Fibroblast of gingiva (primary cell): ENCODE measurements at places on chromosomes 7 and 10.
A peak's percentile ranks its signal among the peaks of the same experiment; 100 is the strongest.

- no peak for DNase-seq
These were observed 135.2 kb upstream of the GDF10 start for GRCh38 chr10:47164800-47165128.

DNA sequence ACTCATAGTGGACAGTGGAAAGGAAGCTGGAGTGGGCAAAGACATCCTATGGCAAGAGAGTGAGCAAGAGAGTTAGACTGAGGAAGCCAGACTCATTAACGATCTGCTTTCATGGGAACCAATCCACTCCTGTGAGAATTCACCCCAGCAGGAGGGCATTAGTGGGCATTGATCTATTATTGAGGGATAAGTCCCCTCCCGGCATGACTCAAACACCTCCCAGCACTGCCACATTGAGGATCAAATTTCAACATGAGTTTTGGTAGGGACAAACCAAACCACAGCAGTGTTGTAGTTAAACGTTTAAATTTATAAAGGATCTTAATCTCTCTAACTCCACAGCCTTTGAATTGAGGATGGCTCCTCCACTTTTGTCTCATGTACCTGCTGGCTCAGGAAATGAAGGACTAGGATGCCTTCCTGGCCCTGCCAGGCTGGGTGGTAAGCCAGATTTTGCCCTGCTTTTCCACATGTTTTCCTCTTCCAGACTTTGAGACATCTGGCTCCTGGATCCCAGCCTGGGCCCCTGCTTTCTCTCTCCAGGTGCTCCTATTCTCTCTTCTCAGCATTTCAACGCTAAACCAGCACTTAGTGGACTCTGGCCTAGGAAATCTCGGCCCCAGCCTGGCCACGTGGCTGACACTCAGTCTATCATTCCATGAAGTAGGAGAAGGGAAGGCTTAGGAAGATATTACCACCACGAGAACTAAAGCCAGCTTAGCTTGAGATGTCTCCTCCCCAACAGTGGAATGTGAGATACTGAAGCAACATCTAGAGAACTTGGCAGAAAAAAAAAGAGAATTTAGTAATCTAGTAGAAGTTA is 96.5 kb upstream of the PIP4K2A start:
- no peak for DNase-seq

- DNase-seq: no peak
These were observed 10.8 kb upstream of the JCAD start for GRCh38 chr10:30070001-30070685.

GRCh38 chr10:29920408-29921070 is 138.8 kb downstream of the JCAD start:
- no peak for DNase-seq

DNA sequence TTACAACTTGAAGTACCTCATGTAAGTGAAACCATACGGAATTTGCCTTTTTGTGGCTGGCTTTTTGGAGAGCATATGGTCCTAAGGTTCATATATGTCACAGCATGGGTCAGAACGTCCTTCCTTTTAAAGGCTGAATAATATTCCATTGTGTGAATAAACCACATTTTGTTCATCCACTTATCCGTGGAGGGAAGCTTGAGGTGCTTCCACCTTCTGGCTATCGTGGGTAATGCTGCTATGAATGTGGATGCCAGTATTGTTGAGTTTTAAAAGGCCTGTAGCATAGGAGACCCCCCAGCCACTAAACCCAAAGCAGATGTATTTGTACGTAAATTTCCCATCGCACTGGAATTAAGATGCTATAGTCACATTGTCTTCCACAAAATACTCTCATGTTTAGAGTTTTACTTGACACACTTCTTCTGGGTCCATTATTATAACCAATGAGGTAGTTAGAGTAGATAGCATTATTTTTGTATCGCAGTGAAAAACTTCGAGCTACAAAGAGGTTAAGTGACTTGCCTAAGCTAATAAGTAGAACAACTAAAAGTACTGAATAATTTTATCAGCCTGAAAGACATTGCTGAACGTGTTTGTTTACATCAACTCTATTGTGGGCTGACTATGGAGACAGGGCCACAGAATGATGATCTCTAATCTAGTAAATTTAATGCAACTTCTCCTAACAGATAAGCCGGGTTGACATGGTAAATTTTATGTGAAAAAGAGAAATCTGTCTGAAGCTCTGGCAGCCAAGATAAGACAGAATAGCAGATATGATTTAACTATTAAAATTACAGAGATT is 183.0 kb upstream of the CTBP2 start:
- no peak for DNase-seq

GRCh38 chr7:25216837-25217236 is 11.4 kb downstream of the NPVF start:
- DNase-seq: peak; percentile 24

DNA sequence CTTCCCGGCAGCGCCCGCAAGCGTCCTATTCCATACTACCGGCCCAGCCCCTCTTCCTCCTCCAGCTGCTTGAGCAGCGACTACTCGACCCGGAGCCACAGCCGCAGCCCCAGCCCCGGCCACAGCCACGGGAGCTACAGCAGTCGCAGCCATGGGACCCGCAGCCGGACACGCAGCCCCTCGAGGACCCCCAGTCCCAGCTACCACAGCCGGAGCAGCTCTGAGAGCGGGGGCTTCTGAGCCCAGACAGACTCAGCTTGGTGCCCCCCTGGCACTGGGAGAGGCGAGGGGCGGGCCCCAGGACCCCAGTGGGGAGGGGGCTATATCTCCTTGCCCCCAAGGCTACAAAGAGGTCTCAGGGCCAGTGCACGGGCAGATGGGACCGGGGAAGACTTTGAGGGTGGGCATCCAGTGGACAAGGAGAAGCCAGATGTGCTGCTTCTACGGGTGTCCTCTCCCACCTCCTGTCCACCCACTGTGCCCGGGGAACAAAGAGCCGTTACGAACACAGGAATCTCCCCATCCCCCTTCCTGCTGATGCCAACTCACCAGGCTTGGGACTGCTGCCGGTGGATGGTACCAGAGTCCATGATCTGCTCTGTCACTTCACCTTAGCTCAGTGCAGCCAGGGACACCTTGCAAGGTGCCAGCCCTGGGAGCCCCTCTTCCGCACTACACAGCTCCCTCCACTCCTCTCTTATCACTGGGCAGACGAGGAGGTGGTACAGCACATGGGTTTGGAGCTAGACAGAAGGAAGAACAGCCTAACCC is 16.7 kb upstream of the HSPB1 start:
- DNase-seq: no peak

DNA sequence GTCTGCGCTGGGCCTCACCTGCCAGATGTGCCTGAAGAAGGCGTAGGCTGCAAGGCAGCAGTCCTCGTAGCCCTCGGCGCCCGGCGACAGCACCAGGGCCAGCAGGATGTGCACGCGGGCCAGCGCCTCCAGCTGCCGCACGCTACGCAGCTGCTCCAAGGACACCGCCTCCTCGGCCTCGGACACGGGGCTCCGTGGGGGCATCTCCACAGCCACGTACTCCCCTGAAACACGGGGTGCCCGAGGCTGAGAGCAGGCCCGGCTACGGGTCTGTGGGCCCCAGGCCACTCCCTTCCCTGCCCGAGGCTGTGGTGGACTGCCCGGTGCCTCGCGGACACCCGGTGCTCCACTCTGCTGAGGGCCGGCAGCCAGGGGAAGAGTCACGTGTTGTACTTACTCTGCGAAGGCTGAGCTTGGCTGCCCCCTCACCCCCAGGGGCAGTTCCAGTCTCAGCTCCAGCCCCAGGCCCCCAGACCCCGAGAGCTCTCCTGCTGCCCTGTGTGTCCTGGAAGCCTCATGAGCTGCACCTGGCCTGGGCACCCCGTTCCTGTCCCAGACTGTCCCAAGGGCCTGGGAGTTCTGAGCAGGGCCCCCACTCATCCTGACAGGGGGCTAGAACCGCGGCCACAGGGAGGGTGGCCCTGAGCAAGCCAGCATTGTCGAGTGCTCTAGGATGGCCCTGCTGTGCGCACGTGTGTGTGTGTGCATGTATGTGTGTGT is 62.8 kb downstream of the CFAP46 start:
- no peak for DNase-seq

DNA sequence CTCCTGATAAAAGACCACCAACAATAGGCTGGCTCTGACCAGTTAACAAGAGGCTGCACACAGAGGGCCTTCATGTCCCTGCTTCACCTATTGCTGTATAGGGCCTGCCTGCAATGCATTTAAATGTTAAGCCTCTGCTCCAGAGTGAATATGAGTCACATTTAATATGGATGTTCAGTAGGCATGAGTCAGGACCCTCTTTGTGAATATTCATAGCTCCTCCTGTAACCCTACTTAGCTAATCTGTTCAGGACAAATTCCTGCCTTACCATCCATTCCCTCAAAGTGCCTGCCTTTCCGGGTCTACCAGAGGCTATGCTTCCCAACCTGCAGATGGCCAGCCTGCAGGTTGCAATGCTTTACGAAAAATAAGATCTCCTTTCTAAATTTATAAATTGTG is 32.5 kb downstream of the ARHGAP22 start:
- no peak for DNase-seq

GRCh38 chr7:89017695-89018094 is 222.2 kb upstream of the TEX47 start:
- DNase-seq: no peak

DNA sequence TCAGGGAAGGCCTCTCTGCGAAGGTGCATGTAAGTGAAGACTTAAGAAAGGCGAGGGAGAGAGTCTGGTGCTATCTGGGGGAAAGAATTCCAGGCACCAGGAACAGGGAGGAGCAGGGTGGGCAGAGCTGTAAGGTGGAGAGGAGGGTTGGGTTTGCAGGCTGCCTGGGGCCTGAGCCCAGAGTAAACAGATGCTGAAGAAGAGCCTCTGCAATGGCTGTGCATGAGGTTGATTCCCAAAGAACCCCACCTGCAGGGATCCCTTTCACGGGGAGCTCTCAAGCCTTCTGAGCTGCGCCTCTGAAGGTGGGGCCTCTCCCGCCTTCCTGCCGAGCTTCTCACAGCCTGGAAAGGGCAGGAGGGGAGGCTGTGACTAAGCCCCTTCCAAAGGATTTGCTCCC is 115.1 kb downstream of the RNF216 start:
- no peak for DNase-seq

DNA sequence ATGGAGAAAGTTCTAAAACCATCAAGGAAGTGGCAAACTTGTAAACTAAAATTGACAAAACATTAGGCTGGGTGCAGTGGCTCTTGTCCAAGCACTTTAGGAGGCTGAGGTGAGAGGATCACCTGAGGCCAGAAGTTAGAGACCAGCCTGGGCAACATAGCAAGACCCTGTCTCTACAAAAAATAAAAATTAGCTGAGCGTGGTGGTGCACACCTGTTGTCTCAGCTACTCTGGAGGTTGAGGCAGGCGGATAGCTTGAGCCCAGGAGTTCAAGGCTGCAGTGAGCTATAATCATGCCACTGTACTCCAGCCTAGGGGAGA is 29.4 kb upstream of the HNRNPH3 start:
- DNase-seq: no peak

DNA sequence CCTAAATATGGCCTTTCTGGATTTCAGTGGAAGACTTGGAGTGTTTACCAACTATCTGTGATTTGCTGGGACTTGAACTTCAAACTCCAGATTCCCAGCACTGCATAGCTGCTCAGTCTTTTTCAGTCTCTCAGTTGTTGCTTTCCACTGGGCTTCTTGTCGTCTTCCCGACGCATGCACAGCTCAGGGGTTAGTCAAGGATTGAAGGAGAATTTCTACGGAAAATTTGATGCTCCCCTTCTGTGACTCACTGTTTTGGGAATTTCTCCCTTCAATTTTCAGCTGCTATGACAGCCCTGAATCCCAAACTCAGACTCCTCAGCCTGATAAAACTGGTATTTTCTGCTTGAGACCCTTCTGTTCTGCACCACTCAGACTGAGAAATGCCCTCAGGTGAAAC is 91.7 kb downstream of the CYP26A1 start:
- peak; percentile 4 for DNase-seq

DNA sequence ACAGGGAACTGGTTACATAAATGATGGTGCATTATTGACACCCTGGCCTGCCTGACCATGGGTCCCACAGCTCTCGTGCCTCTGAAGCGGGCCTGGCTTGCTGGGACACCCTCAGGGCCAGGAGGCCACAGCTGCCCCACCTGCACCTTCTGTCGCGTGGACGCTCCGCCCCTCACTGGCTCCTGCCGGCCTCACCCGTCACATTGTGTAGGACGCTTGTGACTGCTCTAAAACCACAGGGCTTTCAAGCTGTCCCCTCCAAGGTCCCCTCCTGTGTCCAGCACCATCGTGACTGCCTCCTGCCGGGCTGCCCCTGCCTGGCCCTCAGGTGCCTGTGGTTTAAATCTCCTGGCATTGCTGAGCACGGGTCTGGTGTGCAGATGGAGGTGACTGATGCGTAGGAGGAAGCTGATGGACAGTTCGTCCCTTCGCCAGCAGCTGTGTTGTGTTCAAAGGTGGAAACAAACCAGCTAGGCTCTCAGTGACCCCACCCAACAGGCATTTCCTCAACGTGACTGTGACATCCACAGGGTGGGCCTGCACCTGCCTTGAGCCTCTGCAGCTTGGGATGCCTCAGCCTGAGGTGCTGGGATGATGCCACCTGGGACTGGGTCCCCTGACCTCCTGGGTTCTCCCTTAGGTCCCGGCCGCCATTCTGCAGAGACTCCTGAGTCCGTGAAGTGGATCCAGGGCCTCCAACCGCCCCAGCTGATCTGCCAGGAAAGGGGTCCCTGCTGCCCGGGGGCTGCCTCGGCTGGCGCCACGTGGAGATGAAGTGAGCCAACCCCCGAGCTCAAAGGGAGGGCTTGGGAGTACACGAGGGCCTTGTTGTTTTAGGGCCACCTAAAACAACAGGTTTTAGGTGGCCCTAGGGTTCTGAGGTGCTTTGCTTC is 148.5 kb downstream of the WDR37 start:
- no peak for DNase-seq

DNA sequence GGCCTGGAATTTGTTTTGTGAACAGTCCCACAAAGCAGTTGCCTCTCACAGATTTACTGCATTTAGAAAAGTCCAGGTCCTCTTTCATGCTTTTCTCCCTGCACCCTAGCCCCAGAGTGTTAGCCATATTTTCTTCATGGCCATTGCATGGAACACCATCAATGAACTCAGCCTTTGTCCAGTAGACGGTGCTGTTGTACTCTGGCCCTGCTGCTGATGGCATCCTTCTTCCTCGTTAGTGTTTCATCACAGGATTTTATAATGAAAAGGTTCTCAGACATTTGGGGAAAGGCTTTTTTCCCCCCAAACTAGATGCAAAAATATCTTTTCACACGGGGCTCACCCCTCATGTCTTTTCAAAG is 93.0 kb upstream of the SLC25A13 start:
- DNase-seq: peak; percentile 17

- peak; percentile 48 for DNase-seq
These were observed 58.1 kb downstream of the PRTFDC1 start for GRCh38 chr10:24894309-24894708.

- no peak for DNase-seq
These were observed 8.5 kb downstream of the LRRC18 start for GRCh38 chr10:48931188-48931587.

DNA sequence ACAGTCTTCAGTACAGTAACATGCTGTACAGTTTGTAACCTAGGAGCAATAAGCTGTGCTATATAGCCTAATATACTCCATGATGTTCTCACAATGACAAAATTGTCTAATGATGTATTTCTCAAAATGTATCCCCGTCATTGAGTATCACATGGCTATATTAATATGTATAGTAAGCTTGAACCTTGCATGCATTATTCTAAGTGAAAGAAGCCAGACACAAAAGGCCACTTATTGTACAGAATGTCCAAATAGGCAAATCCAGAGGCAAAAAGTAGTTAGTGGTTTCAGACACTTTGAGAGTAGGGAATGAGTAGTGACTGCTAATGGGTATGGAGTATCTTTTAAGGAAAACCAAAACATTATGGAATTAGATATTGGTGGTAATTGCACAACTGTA is 545.1 kb downstream of the ATRNL1 start:
- no peak for DNase-seq
